Lower leg skin (tissue), 4 donors: ENCODE measurements at places on chromosomes 2 and 18. TPM values are rescaled to one million over a fixed set of nuclear protein-coding genes. Genes with fewer than 3 reads are reported as not detected.

GMPPA gene
- 5.4 TPM for total RNA-seq

MROH2A gene
- 0.26 TPM for total RNA-seq

CDK5R2 gene
- total RNA-seq, result not detected

CLEC4F gene
- total RNA-seq, result 0.64 TPM

GEN1 gene
- 5.4 TPM for total RNA-seq

TTC39C gene
- 96.7 TPM for total RNA-seq

SCN7A gene
- 2.4 TPM for total RNA-seq

DCAF17 gene
- total RNA-seq, result 13.4 TPM

ADI1 gene
- 29.1 TPM for total RNA-seq

FHOD3 gene
- 9.2 TPM for total RNA-seq

FAM110C gene
- 25.6 TPM for total RNA-seq

NPHP1 gene
- total RNA-seq, result 2.6 TPM

PSMA8 gene
- not detected for total RNA-seq

ERFE gene
- total RNA-seq, result not detected

RAX gene
- total RNA-seq, result not detected

MOCOS gene
- 2.3 TPM for total RNA-seq

UGT1A6 gene
- 15.9 TPM for total RNA-seq

CXCR1 gene
- total RNA-seq, result 0.46 TPM

SLC30A3 gene
- total RNA-seq, result not detected

COL3A1 gene
- total RNA-seq, result 21.8 TPM

IL1F10 gene
- total RNA-seq, result 19.3 TPM

LRRTM1 gene
- 0.10 TPM for total RNA-seq

CRACDL gene
- total RNA-seq, result 10.9 TPM

VIT gene
- 23.7 TPM for total RNA-seq

SCG2 gene
- 1.8 TPM for total RNA-seq

IDH1 gene
- 44.3 TPM for total RNA-seq

HMSD gene
- total RNA-seq, result 0.65 TPM

R3HDM1 gene
- total RNA-seq, result 17.5 TPM

NDC80 gene
- 0.29 TPM for total RNA-seq

GREB1 gene
- 2.4 TPM for total RNA-seq

CDH19 gene
- 8.2 TPM for total RNA-seq

RUFY4 gene
- not detected for total RNA-seq

COX5B gene
- 206 TPM for total RNA-seq

SMCHD1 gene
- total RNA-seq, result 28.2 TPM

SLC5A7 gene
- not detected for total RNA-seq

NT5C1B gene
- total RNA-seq, result not detected

ZNF2 gene
- 6.3 TPM for total RNA-seq

SPAG16 gene
- 25.6 TPM for total RNA-seq

GRHL1 gene
- total RNA-seq, result 105 TPM

GAREM2 gene
- 0.95 TPM for total RNA-seq

MC4R gene
- total RNA-seq, result not detected

MIB1 gene
- 22.5 TPM for total RNA-seq

RAB6C gene
- not detected for total RNA-seq

IL36G gene
- 65.1 TPM for total RNA-seq

SKOR2 gene
- total RNA-seq, result not detected

IHH gene
- 0.30 TPM for total RNA-seq

MEIS1 gene
- 17.8 TPM for total RNA-seq

TMEM237 gene
- 39.1 TPM for total RNA-seq

WNT6 gene
- 5.5 TPM for total RNA-seq

SERPINB3 gene
- total RNA-seq, result 12.4 TPM

NT5DC4 gene
- total RNA-seq, result not detected
